ENCODE measurements at places on chromosomes 2 and 18.

- DNase-seq, result no peak
Observed at GRCh38 chr2:11842336-11842735, 95.9 kb downstream of the LPIN1 start.

DNA sequence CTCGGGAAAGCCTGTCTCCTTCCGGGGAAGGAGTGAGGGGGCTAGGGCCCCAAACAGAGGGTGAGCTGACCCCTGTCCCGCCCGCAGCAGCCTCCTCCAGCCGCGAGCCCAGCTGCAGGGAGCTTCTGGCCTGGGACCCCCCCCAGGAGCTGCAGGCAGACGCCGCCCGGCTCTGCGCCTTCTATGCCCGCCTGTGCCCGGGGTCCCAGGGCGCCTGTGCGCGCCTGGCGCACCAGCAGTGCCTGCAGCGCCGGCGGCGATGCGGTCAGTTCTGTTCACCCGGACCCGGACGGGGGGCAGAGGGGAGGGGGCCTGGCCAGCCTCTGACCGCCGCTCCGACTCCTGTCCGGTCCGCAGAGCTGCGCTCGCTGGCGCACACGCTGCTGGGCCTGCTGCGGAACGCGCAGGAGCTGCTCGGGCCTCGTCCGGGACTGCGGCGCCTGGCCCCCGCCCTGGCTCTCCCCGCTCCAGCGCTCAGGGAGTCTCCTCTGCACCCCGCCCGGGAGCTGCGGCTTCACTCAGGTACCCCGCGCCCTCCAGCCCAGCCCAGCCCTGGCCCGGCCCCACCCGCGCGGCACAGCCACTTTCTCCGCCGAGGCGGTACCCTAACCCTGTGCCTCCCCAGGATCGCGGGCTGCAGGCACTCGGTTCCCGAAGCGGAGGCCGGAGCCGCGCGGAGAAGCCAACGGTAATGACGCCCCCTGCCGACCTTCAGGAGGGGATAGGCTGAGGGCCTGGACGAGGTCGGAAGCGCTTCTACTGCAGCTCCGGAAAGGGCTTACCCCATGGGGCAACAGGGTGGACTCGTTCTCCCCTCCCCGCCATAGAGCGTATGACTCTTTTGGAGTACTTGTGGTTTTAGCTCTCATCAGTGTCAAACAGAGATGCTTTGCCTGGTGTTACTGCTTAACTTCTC is 2.0 kb upstream of the CHRND start:
- no peak for DNase-seq

DNA sequence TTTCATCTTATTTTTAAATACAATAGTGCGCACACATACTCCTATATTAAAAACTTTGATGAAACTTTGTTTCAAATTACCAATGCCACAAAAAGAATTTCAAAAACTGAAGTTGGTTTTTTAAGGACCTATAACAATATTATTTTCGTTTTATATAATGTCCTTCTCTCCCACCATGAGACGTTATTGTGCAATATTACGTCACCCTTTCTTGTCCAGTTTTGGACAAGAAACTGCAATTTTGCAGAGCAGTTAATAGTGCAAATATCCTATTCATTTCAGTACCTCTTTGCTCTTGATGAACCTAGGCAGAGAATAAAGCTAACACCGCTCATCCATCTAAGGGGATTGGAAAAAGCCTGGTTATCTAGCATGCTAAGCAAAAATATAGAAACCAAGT is 9.7 kb upstream of the ZNF516 start:
- no peak for DNase-seq

DNA sequence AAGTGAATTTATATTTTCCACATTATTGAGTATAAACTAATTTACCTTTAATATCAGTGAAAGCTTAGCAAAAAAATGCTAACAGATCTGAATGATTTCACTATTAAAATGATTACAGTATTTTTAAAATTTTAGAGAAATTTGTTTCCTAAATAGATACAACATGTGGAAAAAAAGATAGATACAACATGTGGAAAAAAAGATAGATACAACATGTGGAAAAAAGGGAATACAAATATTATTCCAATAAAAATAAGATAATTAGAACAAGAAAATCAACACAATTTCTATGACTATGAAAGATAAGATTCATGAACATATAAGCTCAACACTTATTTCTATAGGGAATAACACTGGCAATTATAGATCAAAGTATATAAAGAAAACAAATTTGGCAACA is 865.9 kb upstream of the VRK2 start:
- no peak for DNase-seq

- no peak for DNase-seq
Observed at GRCh38 chr2:75525434-75526310, 35.1 kb downstream of the EVA1A start.

DNA sequence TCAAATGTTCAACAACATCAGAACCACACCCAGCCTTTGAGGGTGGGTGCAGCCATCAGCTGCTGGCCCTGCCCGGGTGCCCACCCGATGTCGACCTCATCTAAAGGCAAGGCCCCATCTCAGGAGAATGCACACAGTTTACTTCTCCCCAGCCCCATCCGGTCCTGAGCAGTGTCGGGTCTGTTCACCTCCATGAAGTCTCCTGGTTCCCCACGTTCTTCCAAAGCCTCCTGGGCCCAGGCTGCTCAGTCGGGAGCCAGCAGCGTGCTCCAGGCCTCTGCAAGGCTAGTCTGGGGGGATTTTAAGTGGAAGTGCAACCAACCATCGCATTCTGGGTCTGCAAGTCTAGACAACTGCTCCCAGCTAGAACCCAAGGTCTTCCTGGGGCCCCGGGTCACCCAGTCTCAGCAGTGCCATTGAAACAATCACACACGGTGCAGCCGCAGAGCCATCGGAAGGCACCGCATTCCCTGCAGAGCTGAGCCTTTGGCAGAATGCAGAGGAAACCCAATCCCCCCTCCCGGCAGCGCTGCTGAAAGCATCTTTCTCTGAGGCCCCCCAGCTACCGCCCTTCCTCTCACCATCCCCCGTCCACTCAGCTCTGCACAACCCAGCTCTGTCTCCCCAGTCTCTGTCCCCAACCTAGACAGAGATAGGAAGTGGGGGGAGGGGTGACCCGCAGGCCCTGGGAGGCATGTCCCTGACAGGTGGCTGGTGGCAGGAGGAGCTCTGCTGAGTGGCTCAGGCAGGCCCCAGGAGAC is 8.5 kb downstream of the ESPNL start:
- no peak for DNase-seq

Measured in esophagus muscularis mucosa (tissue), 4 donors.